T-cell (primary cell): ENCODE measurements at places on chromosomes 7 and 10.

GRCh38 chr7:130274983-130275591, 8.4 kb downstream of the CPA2 start:
- H3K4me1 ChIP-seq, result peaks cover 5% of the 10 kb centered on the region
- no peaks in the 10 kb centered on the region for H3K27me3 ChIP-seq
- no peaks in the 10 kb centered on the region for H3K36me3 ChIP-seq
- H3K4me3 ChIP-seq, result no peak overlapping the region
- DNase-seq, result no peak

GRCh38 chr10:35838054-35838453, 196.0 kb upstream of the FZD8 start:
- H3K27me3 ChIP-seq, result no peaks in the 10 kb centered on the region
- no peak for DNase-seq
- H3K27ac ChIP-seq, result no peak overlapping the region
- H3K36me3 ChIP-seq, result no peaks in the 10 kb centered on the region
- no peaks in the 10 kb centered on the region for H3K4me1 ChIP-seq

GRCh38 chr7:109376576-109376975, 806.9 kb downstream of the DNAJB9 start:
- no peaks in the 10 kb centered on the region for H3K4me1 ChIP-seq
- no peak overlapping the region for H3K27ac ChIP-seq
- H3K27me3 ChIP-seq, result no peaks in the 10 kb centered on the region
- DNase-seq, result no peak
- no peak overlapping the region for H3K4me3 ChIP-seq

DNA sequence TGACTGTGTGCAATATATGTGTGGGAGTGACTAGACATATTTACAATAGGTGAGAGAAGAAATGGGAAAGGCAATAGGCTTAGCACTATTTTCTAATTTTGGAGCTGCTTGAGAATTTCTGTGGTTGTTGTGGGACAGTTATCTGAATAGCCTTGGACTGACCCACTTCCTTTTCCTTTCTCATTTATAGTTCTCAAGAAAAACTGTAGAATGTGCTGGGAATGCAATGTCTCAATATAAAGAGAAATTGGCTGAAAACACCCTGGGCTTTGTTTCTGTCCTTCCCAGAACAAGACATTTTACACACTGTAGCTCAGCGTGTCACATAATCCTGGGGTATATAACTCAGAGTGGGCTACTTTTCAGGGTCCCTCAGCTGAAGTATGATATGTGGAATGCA, 153.0 kb upstream of the RHOBTB1 start:
- no peaks in the 10 kb centered on the region for H3K4me1 ChIP-seq
- H3K27ac ChIP-seq, result no peak overlapping the region
- DNase-seq, result no peak
- H3K36me3 ChIP-seq, result no peaks in the 10 kb centered on the region
- no peak overlapping the region for H3K4me3 ChIP-seq
- no peaks in the 10 kb centered on the region for H3K27me3 ChIP-seq
